ENCODE measurements at places on chromosomes 3 and 15. TPM values are rescaled to one million over a fixed set of nuclear protein-coding genes. Genes with fewer than 3 reads are reported as not detected.

DNA sequence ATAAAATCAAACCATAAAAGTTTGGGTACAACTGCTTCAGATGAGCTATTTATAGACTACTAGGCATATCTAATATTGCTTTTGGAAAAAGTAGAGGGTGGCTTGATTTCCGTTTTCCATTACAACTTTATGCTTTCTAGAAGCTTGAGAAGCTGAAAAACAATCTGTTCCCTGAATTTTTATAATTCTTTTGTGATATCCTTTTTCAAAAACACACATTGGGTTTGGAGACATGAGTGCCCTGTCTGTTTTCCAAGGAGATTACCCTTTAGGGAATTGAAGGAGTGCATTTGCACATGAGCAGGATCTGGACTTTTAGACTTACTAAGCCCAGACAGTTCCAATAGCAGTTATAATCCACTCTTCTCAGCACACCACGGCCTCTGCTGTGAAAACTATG, 49.5 kb upstream of the FILIP1L start:
- H3K27ac ChIP-seq: no peak overlapping the region
- H3K27me3 ChIP-seq: no peaks in the 10 kb centered on the region
- no peaks in the 10 kb centered on the region for H3K36me3 ChIP-seq
- DNase-seq: no peak
- H3K4me3 ChIP-seq: no peak overlapping the region

KCNAB1 gene
- not detected for total RNA-seq

UPK1B gene
- not detected for total RNA-seq

GRCh38 chr3:153628591-153628990, 466.6 kb downstream of the RAP2B start:
- H3K4me3 ChIP-seq: no peak overlapping the region
- H3K27me3 ChIP-seq: no peaks in the 10 kb centered on the region
- H3K36me3 ChIP-seq: no peaks in the 10 kb centered on the region
- no peak for DNase-seq
- peaks cover 29% of the 10 kb centered on the region for H3K4me1 ChIP-seq
- H3K27ac ChIP-seq: no peak overlapping the region

DNA sequence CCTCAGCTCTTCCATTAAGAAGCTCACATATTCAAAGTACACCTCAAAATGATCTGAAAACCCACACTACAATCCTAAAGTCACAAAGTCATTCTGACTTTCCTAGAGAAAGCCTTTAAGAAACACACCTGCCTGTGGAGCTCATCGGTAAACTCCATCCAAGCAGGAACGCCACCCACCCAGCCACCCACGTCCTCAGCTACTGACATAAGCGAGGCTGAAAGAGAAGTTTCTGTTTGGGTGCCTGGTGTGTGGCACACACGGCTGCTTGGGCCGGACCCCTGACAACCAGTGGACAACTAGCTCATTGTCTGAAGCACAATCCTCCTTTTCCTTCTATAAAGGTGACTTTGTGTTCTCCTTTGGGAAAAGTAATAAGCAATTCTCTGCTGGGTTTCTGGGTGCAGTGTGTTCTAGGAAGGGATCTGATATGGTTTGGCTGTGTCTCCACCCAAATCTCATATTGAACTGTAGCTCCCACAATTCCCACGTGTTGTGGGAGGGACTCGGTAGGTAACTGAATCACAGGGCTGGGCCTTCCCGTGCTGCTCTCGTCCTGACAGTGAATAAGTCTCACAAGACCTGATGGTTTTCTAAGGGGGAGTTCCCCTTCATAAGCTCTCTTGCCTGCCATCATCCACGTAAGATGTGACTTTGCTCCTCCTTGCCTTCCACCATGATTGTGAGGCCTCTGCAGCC, 26.1 kb downstream of the FAM174B start:
- H3K4me1 ChIP-seq: no peaks in the 10 kb centered on the region
- no peak for DNase-seq
- no peak overlapping the region for H3K4me3 ChIP-seq
- no peak overlapping the region for H3K27ac ChIP-seq
- no peaks in the 10 kb centered on the region for H3K36me3 ChIP-seq

GRCh38 chr3:125638799-125639198, 43.5 kb upstream of the OSBPL11 start:
- H3K27me3 ChIP-seq: no peaks in the 10 kb centered on the region
- no peaks in the 10 kb centered on the region for H3K36me3 ChIP-seq
- DNase-seq: no peak
- no peak overlapping the region for H3K27ac ChIP-seq
- no peak overlapping the region for H3K4me3 ChIP-seq

DNA sequence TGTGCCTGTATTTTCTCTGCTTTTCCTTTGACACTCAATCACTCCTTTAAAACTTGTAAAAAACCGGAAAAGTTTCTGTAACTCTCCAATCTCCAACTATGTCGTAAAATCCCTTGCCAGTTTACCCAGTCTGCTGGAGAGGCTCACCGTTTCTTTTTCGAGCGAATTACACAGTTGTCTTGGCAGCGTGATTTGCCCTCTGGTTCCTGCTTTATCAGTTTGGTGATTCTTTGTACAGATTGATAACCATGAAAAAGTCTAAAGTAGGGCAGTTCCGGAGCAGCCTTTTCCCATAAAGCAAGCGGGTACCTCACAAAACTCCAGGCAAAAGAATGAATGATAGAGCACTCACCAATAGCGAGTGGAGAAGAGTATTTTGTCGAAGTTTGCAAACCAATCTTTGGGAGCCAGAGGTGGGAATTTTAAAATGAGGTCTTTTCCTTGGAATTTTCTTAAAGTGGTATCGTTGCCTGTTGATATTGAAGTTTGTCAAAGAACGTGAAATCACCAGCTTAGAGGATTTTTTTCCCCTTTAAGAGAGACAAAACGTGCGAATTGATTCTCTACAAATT, at the start of gene TTC23:
Gene TTC23 (minus strand): TSS at position 312 of the 572 bp plus-strand sequence. CDS start 20,869 bp downstream, outside the sequence.
- no peak for DNase-seq
- no peaks in the 10 kb centered on the region for H3K36me3 ChIP-seq
- H3K4me3 ChIP-seq: no peak within 1 kb of the TSS
- no peaks in the 10 kb centered on the region for H3K27me3 ChIP-seq
- H3K27ac ChIP-seq: peak within 1 kb of the TSS; percentile 22

DNA sequence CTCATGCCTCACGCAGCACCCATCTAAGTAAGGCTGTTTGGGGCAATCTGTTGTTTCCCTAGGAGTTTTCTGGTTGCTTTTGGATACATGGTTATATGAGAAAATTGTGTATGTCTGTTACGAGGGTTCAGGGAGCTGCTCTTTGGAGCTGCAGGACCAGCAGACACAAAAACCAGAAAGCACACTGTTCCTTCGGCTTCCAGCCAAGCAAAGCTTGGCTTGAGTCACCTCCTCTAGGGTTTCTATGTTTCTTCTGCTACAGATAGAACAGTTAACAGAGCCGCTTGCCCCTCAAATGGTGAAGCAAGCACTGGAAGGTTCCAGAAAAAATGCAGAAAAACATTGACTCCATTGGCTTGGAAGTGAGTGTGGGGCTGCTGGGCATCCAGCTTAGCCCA, 49.2 kb upstream of the CTDSPL start:
- no peak overlapping the region for H3K27ac ChIP-seq
- no peak overlapping the region for H3K4me3 ChIP-seq
- no peaks in the 10 kb centered on the region for H3K36me3 ChIP-seq
- DNase-seq: no peak
- H3K4me1 ChIP-seq: no peaks in the 10 kb centered on the region
- H3K27me3 ChIP-seq: no peaks in the 10 kb centered on the region

- no peaks in the 10 kb centered on the region for H3K36me3 ChIP-seq
- no peaks in the 10 kb centered on the region for H3K27me3 ChIP-seq
- H3K4me1 ChIP-seq: no peaks in the 10 kb centered on the region
- no peak overlapping the region for H3K4me3 ChIP-seq
Observed at GRCh38 chr3:8266730-8267131, 234.9 kb upstream of the LMCD1 start.

IL20RB gene
- total RNA-seq: 0.71 TPM

- DNase-seq: no peak
- peaks cover 65% of the 10 kb centered on the region for H3K36me3 ChIP-seq
- H3K4me1 ChIP-seq: no peaks in the 10 kb centered on the region
- H3K27me3 ChIP-seq: no peaks in the 10 kb centered on the region
Observed at GRCh38 chr3:50068134-50068533, 20.6 kb upstream of the RBM5 start.

GRCh38 chr15:60993008-60993407, 236.1 kb downstream of the RORA start:
- no peak for DNase-seq
- H3K27me3 ChIP-seq: no peaks in the 10 kb centered on the region
- no peaks in the 10 kb centered on the region for H3K4me1 ChIP-seq

ADAMTS17 gene
- 1.2 TPM for total RNA-seq

DNA sequence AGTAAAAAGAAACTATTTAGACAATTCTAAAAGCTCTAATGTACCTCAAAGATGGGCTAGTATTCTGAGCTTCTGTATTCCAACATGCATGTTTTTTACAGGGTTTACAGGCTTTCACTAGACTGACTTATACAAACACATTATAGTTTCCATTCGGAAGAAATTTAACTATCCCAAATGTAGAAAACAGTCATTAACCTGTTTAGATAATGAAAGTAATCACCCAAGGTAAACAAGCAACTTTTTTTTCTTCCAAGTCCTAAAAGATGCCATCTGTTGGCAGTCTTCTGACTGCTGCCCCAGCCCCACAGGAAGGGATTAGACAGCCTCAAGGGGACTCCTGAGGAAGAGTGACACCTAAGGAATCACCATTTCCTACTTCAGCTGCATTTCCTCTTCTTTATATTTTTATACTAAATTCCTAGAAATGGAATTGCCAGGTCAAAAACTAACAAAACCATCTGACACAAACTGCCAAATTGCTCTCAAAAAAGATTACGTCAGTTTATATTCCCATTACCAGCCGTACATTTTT, 25.5 kb downstream of the SIN3A start:
- H3K4me1 ChIP-seq: no peaks in the 10 kb centered on the region
- H3K36me3 ChIP-seq: peaks cover 23% of the 10 kb centered on the region
- no peak overlapping the region for H3K27ac ChIP-seq

- H3K4me1 ChIP-seq: peaks cover 18% of the 10 kb centered on the region
- no peak overlapping the region for H3K27ac ChIP-seq
- H3K4me3 ChIP-seq: no peak overlapping the region
Observed at GRCh38 chr3:195267096-195267495, 3.9 kb downstream of the XXYLT1 start.

DNA sequence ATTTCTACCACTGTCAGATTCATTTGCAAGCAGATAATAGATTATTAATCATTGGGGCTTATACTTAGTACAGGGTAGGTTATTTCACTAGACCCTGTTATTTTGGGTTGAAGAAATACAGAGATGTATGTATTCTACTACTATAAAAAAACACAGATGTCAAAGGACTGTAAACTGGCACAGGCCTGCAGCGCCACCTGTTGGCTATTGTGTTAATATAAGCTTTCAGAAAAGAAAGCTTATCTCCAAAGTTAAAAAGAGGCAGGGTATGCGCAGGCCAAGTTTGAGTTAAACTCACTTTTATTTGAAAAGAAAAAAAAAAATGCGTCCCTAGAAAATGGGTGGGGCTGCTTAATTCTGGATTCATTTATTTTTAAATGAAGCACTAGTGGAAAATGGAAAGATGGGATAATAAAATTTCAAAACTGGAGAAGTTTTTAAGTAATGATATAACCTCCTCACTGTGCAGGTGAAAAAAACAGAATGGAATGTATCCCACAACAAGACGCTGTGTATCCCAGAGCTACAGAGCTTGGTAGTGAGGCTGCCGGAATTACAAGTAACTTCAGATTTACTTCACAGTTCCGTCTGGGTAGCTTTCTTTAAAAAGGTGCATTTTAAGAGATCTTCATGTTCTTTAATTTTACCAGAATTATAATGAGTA, 407.2 kb upstream of the TGFBR2 start:
- no peak overlapping the region for H3K4me3 ChIP-seq
- H3K36me3 ChIP-seq: no peaks in the 10 kb centered on the region
- H3K4me1 ChIP-seq: no peaks in the 10 kb centered on the region

DNA sequence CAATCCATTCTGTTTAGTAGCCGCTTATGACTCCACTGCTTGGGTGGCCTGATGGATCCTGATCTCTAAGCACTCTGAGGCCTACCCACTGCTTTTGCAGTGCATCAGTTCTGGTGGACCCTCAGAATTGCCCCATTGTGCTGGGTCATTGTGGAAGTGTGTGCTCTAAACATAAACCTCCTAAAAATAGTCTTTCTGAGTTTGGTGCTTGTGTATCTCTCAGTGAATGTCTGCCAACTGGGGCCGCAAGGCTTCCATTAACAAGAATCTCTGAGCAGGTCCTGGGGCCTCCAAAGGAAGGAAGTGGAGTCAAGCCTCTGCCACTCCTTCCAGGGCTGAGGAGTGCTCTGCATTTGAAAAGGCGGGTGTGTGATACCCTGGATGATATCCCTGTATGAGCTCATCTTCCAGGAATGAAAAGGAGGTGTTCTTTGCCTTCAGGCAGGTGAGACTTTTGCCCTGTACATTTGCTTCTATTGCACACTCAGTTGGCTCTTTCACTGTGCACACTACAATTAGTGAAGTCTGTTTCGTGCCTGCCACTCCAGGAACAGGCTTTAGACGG, 80.0 kb upstream of the CACNA2D3 start:
- H3K27me3 ChIP-seq: no peaks in the 10 kb centered on the region
- DNase-seq: no peak
- no peaks in the 10 kb centered on the region for H3K4me1 ChIP-seq
- no peak overlapping the region for H3K4me3 ChIP-seq

Data from CD8-positive, alpha-beta memory T cell (primary cell).